ENCODE measurements at places on chromosomes 12 and 14.

- DNase-seq: no peak
These were observed 11.2 kb downstream of the FAR2 start for GRCh38 chr12:29160230-29160629.

- peak; percentile 63 for DNase-seq
These were observed 2.8 kb upstream of the SMUG1 start for GRCh38 chr12:54191550-54192022.

DNA sequence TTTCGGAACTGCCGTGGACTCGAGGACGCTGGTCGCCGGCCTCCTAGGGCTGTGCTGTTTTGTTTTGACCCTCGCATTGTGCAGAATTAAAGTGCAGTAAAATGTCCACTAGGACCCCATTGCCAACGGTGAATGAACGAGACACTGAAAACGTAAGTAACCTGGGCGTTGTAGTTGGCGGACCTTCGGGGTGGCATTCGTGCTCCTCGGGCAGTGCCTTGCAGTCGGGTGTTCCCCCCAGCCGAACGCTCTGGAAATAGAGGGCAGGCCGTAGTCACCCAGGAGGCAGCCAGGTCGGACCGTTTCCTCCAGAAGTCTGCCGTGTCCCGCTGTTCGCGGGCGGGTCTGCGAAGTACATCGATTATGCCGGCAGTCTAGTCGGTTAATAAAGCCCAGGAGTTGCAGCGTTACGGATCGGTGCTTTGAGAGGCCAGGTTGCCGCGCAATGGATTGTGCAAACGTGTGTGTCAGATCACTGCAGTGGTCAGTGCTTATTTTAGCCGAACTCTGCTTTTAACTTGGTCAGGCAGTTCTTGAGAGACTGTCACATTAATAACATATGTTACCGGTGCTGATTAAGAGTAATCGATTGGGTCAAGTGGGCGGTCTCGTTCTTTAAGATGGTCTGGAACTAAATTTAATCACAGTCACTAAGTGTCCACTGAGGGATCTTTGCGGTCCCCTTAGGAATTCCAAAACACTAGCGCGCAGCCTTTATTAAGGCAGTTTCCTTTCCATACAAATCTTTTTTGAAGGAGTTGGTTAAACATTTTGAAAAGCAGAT lies 906 bp downstream of the MARK3 start:
- DNase-seq: no peak

GRCh38 chr12:53380794-53381730 lies 1.1 kb downstream of the SP1 start:
- DNase-seq: no peak

DNA sequence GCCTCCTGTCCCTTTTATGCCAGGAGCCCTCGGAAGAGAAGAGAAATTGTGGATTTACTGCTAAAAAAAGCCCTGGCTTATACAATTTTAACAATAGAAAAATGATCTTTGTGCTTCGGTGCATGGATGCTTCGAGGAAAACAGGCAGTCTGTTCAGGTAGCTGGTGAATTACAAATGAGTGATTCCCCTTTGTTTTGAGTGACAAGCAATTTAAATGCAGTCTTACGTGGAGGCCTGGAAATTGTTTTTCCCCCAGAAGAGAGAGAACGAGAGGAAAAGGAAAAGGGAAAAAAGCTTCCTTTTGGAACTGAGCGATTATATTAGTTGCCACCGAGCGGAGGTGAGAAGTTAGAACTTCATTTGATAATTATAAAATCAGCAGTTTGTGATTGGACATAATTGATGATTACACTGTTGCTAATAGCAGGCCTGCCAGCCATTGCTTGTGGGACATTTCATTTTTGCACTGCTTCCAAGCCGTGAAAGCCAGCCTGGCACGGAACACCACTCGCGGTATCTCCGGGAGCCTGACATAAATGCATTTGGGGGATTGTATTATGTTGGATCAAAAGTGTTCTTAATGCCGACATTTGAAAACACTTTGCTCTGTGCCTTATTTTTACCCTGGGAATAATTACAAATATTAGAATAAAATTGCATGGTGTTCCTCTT lies 117.7 kb downstream of the PHETA1 start:
- no peak for DNase-seq

DNA sequence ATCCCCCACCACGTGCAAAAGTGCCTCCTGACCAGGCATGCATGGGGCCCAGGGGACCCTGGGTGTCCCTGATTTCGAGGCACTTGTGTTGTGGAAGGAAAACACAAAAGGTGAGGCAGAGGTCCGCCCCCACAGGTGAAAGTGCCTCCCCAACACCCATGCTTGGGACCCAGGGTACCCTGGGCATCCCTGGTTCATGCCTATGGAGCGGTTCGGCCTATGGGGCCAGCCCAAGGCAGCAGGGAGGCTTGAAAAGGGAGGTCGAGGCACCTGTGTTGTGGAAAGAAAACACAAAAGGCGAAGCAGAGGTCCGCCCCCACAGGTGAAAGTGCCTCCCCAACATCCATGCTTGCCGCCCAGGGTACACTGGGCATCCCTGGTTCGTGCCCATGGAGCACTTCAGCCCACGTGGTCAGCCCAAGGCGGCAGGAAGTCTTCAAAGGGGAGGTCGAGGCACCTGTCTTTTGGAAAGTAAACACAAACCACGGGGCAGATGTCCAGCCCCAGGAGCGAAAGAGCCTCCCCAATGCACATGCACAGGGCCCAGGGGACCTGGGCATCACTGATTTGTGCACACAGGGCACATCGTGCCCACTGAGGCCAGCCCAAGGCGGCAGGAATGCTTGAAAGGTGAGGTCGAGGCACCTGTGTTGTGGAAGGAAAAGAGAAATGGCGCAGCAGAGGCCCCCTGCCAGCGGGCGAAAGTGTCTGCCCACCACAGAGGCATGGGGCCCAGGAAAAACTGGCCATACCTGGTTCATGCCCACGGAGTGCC lies 375.5 kb downstream of the ALG10 start:
- DNase-seq: no peak

DNA sequence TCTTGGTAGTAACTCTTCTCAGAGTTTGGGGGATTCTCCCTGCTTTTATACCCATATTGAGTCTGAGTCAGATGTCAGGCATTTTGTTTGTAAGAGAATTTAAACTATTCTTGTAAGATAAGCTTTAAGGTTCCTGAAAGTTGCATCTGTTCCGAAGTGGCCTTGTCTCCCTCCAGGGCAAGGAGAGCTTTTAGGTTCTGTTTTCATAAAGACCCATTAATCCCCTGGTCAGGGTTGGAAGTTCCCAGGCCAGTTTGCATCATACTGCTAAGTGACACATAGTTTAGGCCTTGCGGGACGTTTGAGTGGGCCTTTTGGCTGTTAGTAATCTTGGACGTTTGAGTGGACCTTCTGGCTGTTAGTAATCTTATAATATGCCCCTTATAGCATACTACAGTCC lies 396.7 kb downstream of the NPAS3 start:
- no peak for DNase-seq

DNA sequence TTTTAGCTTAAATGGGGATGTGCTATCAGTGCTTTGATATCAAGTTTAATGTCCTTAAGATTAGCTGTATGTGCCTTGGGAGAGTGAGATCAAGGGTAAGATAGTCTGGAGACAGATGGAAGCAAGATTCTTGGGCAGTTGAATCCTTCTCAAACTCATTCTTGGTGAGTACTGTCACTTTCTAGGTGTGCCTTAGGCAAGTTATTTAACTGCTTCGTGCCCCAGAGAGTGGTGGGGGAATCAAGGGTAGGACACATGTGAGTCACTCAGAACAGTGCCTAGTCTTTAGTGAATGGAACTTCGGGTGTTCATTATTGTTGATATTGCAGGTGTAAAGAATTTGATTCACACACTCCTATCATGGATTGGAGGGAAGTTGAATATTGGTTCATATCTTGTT lies 803.7 kb downstream of the DIO2 start:
- DNase-seq: no peak

GRCh38 chr12:96327346-96327745 lies 72.9 kb downstream of the CDK17 start:
- no peak for DNase-seq

- DNase-seq: no peak
These were observed 76.1 kb downstream of the RASSF8 start for GRCh38 chr12:26034371-26035142.

DNA sequence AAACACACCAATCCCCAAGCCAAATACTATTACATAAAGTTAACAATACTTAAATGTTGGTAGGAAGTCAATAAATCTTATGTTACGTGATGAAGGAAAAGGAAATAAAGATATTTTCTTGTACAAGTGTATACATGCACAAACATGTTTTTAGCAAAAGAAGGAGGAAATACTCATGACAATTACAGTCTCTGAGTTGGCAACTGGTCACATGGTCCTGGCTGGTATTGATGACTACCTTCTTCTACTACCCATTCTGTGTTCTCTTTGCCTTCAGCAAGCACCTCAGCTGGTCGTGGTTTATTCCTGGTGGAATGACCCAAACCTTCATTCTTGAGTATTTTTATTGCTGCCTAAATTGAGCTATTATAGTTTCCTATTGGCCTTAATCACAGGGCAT lies 84.8 kb downstream of the PLBD1 start:
- no peak for DNase-seq

DNA sequence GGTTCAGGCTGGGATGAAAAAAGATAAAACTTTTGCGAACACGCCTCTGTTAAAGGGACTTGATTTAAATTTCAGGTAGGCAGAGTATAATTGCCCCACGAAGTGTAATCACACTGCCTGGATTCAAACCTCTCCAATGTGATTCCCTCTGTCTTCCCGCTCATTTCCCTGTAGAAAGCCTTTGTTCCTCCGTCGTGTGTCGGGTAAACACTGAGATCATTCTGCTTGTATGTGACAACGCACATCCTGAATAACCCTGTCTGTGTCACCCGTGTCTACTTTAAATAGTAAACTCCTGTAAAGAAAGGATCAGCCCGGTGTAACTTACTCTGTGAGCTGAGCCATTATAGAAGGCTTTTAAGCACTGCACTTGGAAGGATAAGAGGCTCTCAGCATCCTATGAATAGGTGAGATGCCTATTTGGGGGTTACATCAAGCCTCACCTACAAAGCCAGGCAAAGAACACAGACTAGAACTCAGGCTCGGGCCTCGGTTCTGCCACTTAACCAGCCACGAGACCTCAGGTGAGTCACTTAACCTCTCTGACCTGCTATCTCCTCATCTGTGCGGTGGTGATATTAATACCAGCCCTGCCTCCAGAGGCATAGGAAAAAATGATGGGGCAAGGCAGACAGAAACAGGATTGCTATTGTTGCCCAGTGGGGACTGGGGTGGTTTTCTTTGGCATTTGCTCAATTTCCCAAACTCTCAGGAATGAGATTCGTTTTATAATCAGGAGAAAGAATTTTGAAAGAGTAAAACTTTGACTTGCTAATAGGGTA lies 74.2 kb downstream of the RBM19 start:
- DNase-seq: no peak

DNA sequence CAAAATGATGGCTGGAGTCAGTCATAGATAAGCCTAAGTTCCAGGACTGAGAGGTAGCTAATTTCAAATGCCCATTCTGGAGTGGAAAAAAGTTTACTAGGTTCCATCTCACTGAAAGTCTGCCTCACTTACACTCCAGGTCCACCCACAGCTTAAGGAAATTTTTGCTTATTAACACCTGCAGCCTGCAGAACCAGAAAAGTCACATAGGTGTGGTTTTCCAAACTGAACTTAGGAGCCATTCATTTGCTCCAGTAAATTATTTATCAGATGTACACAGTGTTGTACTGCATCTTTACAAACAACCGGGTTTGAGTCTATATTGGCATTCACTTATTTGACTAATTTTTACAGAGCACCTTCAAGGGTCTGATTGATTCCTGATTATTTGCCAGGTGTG lies 157.4 kb upstream of the ARID2 start:
- no peak for DNase-seq

DNA sequence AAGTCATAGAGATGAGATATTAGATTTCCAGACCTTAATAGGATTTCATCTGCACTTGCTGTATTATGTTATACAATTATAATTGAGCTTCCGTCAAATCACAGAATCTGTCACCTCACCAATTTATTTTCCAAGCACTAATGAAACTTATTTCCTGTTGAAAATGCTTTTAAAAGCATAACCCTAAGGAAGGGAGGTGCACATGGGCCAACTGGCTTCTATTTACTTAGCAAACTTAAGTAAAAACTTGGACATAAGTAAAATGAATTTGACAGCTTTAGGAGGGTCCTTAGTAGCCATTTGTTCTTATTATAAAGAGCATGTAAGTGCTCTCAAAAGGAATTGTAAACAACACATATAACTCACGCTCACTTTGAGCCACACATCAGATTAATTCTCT lies 462.2 kb upstream of the TMPO start:
- no peak for DNase-seq

DNA sequence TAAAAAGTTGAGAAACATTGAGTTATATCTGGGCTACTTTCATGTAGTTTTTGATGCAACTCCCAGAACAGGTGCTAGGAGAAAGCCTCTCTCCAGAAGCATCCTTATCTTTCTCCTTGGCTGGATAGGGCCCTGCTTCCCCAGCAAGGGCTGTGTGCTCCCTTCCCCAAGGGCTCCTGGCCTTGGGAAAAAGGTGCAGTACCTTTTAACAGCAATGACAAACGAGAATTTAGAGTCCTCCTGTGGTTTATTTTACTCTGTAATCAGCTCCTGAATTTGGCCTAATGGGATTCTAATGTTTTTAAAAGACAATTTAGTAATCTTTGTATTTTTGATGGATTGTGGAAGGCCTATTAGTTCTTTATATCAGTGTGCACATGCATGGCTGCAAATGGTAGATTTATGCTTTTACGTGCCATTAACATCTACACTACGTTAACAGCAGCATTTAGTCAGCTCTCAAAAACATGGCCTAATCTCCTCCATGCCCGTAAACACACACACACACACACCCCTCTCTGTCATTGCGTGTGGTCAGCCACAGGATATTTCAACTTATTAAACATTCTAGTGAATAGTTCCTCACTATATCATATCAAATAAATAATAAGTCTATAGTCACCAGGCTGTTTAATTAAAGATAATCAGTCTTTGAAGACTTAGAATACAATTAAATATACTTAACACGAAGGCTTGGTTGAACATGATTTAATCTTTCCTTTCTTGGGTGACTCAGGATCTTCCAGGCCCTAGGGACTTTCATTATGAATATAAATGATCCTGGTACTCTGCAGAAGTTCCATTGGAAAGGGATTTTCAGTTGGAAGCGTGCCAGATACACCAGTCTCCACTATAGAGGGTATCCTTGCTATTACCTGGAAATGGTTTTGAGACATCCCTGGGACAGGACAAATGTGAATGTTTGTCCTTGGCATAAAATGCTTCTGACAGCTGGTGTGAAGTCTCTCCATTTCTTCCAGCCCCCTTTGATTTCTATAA lies 181.4 kb upstream of the PWP1 start:
- DNase-seq: no peak

DNA sequence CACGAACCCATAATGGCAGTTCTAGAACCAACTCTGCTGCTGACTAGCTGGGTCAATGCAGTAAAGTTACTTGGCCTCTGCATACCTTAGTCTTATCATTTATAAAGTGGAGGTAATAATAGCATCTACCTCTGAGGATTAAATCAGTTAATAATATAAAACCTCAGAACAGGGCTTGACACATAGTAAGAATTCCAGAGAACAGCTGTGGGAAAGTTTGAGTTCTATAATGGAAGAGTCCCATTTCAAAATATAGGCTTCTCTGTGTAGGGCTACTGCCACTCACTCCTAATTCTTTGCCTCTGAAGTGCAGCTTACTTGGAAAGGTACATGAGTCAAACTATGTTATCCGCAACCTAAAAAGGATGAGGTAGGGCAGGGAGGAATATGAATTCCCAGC lies 269.2 kb upstream of the PRKD1 start:
- no peak for DNase-seq
